ENCODE measurements at places on chromosomes 6 and 20.
A peak's percentile ranks its signal among the peaks of the same experiment; 100 is the strongest.

DNA sequence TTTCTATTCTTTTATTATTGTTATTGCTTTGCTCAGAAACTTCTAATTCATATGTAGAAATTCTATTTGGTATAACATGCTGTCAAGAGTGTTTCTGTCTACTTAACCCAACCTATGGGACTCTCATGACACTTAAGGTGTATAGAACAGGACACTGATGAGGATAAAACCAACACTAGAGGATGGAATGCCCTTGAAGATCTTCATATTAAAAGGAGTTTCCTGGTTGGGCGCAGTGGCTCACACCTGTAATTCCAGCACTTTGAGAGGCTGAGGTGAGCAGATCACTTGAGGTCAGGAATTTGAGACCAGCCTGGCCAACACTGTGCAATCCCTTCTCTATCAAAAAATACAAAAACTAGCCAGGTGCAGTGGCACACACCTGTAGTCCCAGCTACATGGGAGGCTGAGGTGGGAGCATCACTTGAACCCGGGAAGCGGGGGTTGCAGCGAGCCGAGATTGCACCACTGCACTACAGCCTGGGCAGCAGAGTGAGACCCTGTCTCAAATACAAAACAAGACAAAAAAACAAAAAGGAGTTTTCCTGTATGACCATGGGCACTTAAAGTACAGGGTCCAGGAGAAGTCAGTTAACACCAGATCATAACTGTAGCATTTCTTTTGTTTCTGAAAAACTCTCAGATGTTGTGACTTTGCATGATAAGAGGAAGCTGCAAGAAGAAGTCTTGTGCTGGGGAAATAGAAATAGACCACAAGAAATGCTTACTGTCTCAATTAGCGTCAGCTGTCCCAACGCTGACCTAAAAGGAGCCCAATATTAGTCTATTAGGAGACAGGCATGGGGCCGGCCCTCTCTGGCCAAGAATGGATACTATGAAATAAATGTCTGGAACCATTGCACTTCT lies 38.9 kb upstream of the CD2AP start:
- no peak for DNase-seq

DNA sequence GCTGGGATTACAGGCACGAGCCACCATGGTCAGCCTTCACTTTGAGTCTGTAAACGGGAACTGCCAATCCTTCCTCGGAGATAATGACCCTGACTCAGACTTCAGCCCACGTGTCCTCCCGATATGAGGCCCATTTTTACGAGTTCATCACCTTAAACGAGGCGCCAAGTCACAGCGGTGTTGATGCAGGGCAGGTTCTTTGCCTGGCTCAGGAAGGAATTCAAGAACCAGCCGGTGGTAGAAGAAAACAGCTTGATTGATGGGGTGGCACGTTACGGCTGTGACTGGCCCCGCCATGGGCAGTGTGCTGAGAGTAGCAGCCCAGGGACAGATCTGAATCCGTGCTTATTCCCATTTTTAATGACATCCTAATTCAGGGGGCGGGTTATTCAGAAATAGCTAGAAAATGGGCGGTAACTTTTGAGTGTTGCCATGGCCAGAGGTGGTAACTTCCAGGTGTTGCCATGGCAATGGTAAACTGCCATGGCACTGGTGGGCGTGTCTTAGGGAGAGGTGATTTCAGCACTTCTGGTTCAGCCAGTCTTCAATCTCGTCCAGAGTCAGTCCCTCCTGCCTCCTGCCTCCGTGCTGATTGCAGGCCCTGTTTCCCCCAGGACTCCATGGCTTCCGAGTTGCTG lies 9.1 kb upstream of the MAP1LC3A start:
- DNase-seq: no peak

DNA sequence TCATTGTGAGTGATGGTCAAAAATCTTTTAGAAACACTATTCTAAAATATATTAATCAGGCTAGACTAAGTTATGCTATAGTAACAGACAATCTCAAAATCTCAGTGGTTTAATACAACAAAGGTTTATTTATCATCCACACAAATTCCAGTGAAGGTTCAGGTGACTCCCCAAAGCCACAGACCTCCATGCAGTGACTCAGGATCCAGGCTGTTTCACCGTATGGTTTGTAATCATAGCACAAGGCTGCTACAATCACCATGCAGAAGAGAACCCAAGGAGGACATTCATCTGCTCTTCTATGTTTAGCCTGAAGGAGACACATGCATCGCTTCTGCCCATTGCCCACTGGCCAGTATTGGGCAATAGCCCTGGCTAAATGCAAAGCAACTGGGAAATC lies 46.2 kb downstream of the BFSP1 start:
- no peak for DNase-seq

DNA sequence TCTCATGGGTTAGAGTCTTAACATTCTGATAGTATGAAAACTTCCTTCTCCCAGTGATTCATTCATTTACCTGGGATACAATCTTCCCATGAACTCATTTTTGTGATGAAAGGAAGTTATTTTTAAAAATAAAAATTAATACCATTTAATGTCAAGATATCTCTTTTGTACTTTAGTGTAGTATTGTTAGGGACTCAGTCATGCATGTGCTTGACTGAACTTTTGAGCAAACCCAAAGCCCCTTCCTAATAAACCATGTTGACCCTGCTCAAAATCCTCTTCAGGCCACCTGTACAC lies 52.4 kb downstream of the RNF217 start:
- DNase-seq: no peak

GRCh38 chr6:108368431-108369030 lies 73.7 kb downstream of the AFG1L start:
- no peak for DNase-seq

DNA sequence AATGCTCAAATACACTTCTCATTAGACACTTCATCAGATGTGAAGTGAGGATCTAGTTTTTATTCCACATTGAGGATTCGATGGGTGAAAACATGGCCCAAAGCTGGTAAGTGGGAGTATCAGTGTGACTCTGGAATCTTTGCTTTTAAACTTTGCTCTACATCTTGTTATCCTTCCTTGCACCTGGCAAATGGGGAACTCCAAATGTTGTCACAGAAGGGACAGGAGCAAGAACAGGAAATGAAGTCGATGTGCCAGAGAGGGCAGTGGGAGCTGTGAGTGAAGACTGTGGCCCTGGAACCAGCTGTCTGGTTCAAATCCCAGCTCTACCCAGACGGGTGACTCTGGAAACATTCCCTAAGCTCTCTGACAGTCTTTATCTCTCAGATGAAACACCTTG lies 86.7 kb upstream of the AGPAT4 start:
- DNase-seq: no peak

GRCh38 chr6:38755207-38755606 lies 40.1 kb downstream of the DNAH8 start:
- DNase-seq: peak; percentile 87

GRCh38 chr6:56849896-56850295 lies 105.0 kb upstream of the BEND6 start:
- no peak for DNase-seq

DNA sequence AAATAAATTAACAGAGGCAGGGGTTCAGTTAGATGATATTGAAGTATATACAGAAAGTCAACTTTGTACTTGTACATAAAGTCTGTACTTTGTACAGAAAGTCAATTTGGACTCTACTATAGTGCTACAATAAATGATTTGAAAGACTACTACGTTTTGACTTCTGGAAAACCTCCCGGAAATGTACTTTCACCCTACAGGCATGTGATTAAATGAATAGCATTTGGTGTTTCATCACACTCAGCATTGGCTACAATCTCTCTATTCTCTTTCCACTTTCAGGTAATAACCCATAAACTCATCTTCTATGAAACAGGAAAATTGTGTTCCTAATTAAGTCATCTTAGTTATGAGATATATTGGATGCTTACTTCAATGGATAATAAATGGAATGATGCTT lies 25.6 kb upstream of the MC3R start:
- no peak for DNase-seq

GRCh38 chr20:64083804-64084684 lies at the start of gene LKAAEAR1:
Gene LKAAEAR1, minus strand, starts transcription at chr20:64084398. Its CDS starts 179 bp downstream, at chr20:64084219.
- DNase-seq: no peak

DNA sequence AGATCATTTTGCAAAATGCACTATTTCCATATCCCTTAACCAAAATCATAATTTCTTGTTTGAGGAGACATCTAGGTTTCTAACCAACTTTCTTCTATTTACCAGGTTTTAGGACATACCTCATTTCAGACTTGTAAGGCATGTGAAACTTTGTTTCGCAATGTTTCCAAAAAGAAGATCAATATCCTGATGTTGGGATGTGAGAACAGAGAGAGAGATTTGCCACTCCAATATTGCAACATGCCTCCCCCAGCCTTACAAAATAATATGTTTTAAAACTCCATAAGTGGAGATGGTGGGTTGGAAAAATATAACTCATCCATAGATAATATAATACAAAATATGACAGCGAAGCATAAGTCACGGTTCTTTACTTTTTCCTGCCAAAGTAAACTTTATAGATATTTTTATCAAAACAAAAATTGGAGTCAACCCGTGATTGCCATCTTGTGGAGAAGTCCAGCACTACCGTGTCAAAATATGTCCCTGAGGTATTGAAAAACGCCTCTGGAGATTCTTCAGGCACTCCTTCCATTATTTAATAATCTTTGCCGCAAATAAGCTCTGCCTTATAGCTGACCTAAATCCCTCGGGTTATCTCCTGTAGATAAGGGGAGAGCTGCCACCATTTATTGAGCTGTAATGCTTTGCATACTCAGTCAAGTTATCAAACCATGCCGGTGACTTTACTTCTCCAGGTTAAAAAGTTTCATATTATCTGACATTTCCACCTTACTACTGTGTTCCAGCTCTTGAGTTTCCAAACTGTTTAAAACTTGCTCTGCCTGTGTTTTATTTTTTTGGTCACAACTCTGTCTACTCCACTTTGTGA lies 534.2 kb downstream of the HACE1 start:
- no peak for DNase-seq

DNA sequence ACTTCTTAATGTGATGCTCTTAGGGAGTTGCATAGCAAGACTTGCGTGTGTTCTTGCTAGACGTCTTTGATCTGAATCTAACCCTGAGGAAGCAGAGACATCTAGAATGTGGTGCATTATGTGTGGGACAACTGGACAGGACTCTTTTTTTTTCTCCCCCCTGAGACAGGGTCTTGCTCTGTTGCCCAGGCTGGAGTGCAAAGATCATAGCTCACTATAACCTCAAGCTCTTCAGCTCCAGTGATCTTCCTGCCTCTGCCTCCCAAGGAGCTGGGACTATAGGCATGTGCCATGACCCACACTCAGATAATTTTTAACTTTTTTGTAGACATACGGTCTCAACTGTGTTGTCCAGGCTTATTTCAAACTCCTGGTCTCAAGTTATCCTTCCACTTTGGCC lies 34.0 kb downstream of the PCMT1 start:
- no peak for DNase-seq

GRCh38 chr6:148735989-148736388 lies 10.8 kb upstream of the UST start:
- DNase-seq: no peak

- DNase-seq: no peak
These were observed at the start of gene DNMT3B for GRCh38 chr20:32761831-32762753. Gene DNMT3B, plus strand, starts transcription at chr20:32762385. Its CDS starts 17,939 bp downstream, at chr20:32780324.

GRCh38 chr6:3627501-3627900 lies 124.0 kb downstream of the PXDC1 start:
- no peak for DNase-seq

DNA sequence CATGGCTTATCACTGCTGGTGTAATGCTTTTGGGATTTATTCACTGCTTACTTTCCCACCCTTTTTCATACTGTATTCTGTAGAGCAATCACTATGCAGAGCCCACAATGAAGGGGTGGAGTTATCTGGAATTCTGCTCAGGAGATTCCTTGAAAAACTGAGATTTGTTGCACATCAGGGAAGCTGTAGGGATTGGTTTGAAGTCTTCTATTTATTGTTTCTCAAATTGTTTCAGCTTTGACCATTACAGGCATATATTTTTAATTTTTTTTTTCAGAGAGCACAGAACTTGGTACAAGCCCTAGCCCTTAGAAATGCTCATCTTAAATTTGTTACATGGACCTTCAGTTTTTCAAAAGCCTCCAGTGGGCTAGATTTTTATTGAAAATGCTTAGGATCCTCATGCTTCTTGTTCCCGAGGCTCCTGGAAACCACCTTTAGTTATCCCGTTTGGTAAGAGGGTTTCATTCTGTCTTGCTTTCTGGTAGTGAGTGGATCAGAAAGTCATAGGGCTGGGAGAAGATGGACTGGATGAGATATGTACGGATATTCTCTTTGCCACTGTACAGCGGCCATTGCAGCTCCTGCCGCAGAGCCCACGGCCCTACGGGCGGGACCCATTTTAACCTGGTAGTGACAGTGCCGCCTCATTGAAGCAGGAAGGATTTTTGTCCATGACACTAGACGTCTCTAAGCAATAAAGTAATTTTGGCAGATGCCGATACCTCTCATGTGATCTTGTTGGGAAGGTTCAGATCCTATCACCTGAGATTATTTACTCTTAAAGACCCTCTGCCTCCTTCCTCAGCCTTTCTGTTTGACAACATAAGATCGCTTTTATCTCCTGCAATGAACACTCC lies 45.3 kb upstream of the ZNF184 start:
- no peak for DNase-seq

- DNase-seq: no peak
These were observed 125.5 kb upstream of the CDH4 start for GRCh38 chr20:61126369-61127195.

GRCh38 chr6:37517411-37517812 lies 17.7 kb upstream of the CCDC167 start:
- DNase-seq: no peak

GRCh38 chr20:57252559-57253162 lies 13.8 kb downstream of the BMP7 start:
- no peak for DNase-seq

DNA sequence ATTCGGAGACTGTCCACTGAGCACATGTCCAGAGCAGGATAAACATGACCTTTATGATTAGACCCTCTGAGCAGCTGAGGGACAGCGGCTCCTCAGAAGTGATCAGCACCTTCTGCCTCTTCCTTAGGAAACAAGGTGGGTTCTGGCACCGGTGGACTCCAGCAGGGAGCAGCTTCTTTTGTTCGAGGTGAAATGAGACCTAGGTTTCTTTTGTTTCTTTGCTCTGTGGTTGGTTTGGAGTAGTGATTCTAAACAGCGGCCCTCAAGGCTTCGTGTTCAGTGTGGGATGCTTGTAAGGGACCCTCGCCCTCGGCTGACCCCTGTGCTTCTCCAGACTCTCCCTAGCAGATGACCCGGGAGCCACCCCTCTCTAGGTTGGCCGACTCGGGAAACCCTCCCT lies 14.6 kb upstream of the FRMD1 start:
- DNase-seq: no peak

DNA sequence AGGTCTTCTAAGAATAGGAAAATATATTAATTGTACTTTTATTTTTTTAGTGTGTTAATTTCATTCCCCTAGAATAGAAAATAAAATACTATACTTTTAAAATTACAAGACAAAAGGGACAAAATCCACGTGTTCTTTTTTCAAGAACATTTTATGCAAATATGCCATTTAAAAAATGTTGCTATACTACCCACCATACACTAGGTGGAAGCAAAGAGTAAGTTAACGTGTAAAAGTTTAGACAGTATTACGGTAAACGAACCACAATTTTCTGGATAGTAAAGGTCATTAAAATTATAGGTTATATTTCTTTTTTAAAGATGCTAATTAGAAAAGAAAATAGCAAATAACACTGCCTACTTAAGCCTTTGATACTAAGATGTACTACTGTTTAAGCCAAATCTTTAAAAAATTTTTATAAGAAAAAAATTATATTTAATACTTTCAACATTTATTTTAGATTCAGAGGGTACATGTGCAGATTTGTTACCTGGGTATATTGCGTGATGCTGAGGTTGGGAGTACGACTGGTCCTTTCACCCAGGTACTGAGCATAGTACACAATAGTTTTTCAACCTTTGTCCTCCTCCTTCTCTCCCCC lies 287.6 kb downstream of the PHF3 start:
- DNase-seq: no peak

- no peak for DNase-seq
These were observed 43.3 kb upstream of the CTAGE9 start for GRCh38 chr6:131754088-131754487.

All from epithelial cell of prostate (primary cell).